ENCODE measurements at places on chromosomes 4 and X. TPM values are rescaled to one million over a fixed set of nuclear protein-coding genes. Genes with fewer than 3 reads are reported as not detected.

DNA sequence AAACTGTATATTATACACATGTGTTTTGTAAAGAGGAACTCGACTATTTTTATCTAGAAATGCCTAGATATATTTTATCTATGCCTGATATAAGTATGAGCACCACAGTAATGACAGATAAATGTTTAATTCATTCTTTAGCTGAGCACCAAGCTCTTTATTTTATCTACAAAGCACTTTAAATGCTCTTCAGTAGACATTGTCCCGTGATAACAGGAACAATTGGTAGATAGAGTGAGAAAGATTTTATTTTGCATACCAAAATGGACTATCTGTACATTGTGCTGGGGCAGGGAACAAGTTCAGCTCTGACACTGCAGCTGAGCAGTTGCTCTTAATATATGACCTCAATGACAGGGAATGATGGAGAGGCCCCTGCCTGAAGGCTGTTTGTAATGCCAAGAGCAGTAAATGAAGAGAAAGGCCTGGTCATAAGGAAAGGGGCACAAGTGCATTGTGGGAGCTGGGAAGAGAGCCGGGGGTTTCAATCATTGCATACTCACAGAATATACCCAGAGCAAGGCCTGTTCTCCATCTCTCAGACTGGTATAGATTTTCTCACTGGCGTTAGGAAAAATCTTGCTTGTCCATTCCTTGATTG lies 57.3 kb downstream of the SEPTIN11 start:
- DNase-seq: no peak

DNA sequence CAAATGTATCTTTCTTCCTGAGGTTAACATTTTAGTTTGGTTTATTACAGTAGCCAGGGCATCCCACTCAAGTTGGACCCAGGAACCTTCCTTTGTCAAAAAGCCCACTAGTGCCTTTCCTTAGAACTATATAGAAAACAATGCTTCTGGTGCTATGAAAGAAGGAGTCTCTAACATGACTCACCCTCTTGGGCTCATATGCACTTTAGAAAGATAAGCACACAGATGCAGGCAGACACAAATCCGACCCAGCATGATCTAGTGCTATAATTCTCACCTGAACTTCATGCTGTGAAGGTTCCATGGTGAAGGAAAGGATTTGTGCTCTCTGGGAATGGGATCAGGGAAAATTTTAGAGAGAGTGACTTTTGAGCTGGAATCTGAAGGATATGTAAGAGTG lies 289.4 kb downstream of the ANKRD50 start:
- no peak for DNase-seq

DNA sequence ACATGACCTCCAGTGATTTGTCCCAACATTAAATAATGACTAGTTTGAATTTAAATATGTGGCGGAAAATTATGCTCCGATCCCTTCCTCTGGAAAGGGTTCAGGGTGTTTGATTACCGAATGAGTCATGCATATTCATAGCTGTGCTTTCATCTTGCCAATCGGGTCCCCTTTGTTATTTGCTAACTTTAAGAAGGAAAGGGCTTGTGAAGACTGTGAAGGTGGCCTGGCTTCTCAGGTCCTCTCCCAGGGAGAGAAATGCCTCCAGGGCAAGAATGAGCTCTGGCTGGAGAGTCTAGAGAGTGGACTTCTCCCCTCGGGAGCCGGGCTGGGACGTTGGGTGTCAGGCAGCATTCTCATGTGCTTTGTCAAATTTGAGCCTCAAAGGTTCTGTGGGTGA lies 155.5 kb upstream of the PSAPL1 start:
- DNase-seq: no peak

- no peak for DNase-seq
These were observed 231.7 kb downstream of the FBXW7 start for GRCh38 chr4:152304220-152304619.

GRCh38 chr4:80183250-80184052 lies 13.9 kb upstream of the PRDM8 start:
- no peak for DNase-seq

DNA sequence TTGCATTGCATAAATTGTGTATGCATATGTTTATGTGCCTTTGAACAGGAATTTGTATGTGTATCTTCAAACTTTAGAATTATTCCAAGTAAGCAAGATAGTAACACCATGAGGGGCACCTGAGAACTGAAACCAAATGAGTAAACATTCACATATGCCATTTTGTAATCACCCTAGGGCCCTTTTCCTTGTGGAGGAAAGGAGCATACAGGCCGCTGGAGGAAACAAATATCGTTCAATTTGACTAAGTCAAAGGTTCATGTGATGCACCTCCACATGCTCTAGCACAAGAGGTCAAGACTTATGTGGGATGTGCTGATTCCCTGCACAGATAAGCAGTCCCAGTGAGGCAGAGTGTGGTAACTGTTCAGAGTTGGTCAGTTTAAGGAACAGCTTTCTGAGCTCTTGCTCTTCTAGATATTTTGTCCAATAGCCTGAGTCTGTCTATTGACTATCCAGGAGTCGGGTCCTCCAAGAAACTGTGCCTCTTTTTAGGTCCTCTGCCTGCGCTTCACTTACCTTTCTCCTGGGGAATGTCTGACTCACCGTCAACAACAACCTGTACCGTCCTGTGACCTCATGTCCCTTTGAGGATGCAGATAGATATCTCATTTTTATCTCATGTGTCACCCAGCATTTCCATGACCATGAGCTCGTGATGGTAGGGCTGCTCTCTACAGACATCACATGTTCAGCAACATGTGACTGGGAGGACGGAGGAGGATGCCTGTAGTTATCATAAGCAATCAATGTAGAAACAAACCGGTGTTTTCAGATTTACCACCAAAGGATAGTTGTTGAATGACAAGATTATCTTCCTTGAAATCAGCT lies 196.9 kb downstream of the NWD2 start:
- DNase-seq: no peak

- no peak for DNase-seq
These were observed 8.1 kb upstream of the KLHL2 start for GRCh38 chr4:165199286-165199685.

- no peak for DNase-seq
These were observed 901.6 kb upstream of the NDST4 start for GRCh38 chr4:116015062-116015461.

- no peak for DNase-seq
These were observed 8.0 kb downstream of the MAN2B2 start for GRCh38 chr4:6582889-6583490.

- DNase-seq: no peak
These were observed 50.5 kb upstream of the CD99 start for GRCh38 chrX:2640436-2641150.

DNA sequence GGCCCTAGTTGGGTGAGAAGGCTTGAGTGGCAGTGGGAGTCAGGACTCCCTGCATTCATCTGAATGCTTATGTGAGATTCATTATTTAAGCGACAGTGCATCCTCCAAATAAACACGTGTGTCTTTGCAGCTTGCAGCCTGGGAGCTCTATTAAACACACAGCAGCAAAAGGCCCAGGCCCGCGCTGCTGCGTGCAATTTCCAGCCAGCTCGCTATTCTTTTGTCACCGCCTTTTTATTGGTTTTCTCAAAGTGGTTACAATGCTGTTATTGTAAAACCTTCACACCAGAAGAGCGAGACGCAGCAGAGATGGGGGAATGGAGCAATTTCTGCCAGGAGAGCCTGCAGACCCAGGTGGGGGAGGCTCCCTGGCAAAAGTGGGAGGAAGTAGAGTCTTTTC lies 252.5 kb downstream of the BCOR start:
- no peak for DNase-seq

DNA sequence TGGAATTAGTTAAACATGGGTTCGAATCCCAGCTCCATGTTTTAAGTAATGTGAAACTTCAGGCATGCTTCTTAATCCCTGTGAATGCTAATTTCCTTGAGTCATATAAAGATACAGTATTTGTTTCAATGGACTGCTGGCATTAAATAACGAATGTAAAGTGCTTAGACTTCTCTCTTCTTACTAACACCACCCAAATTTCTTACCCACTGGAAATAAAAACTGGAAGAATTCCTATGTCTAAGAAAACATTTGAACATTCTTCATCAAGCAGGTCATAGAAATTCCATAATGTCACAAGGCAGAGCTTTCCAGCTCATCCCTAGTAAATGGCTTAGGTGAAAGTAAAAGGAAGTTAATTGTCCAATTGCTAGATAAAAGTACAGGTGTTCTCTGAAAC lies 172.5 kb downstream of the ANK2 start:
- DNase-seq: no peak

- DNase-seq: no peak
These were observed 107.7 kb downstream of the PHEX start for GRCh38 chrX:22139822-22140221.

DNA sequence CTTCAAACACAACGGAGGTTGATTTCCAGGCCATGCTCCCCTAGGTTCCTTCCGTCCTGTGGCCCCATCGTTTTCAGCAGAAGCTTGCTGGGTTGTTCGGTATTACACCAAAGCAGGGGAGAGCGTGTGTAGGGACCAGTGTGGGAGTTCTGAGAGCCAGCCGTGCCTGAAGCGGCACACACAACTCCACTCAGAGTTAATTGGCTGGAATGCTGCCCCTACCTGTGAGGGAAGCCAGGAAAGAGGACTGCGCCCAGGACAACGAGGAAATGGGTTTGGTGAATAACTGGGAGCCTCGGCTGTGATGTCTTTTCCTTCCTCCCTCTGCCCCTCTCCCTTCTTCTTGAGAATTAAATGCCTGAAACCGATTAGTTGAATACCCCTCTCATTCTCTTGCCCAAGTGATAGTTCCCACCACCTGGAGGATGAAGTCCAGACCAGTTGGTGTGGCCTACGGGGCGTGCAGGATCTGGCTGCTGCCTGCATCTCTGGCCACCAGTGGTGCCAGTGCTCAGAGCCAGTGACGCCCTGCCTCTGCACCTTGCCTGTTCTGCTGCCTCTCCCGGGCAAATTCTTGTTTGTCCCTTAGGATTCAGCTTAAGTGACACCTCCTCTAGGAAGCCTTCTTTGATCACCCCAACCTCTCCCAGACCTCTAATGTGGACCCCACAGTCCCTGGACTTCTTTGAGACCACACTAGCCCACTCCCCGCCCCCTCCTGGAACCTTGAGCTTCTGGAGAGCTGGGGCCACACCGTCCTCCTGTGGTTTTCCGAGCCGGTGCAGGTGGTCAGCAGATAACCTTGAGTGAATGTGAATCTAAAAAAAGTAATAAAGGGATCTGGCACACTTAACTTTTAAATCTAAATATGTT lies 33.6 kb downstream of the TBC1D14 start:
- DNase-seq: no peak

DNA sequence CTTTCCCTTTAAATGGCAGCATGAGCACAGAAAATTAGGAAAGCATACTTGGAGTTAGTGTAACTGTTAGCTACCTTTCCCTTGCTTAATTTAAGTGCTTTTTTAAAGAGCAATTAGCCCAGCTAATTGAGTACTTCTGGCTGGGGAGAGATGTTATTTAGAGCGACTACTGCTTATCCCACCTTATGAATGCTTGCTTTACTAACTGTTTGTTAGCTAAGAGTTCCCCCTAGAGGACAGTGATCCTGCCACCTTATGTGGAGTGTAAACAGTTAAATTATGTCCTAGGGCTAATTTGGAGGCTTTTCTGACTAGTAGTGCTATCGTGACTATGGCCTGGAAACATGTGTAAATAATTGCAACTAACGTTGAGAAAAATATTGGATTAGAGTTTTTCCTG lies 909.4 kb downstream of the FSTL5 start:
- DNase-seq: no peak

DNA sequence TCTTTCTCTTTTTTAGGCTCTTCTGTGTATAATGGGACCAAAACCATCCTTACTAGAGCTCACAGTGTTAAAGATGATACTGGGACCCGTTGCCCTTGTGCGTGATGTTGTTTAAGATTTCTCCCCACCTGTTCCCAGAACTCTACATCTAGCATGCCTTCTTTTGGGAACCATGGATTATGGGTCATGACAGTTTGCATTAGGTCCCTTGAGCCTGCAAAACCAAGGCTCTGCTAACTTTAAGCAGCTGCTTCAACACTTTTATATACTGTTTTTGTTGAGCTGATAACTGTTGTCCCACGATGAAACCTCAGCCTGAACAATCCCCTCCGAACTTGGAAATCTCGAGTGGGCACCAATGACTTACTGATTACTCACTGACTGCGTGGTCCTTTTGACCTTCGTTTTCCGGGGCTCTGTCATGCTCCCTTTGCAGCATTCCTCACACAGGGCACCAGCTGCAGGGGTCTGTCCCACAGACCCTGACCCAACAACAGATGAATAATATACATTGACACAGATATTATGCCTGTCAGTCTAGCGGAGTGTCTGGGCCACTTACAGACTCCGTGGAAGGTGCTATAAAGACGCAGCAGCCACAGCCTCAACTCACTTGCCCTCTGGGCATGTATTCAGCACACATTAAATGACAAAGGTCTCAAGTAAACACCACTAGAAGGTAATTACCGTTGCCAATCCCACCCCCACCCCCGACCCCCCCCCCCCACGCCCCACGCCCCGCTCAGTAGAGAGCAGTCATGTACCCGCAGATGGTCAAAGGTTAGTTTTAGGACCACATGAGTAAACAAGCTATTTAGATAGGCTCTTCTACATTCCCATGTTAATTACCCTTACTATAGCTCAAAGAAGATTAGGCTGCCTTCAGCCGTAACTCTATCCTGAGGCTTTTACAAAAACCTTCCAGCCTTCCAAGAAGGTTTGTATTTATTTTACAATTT lies 162.0 kb upstream of the WDFY3 start:
- DNase-seq: no peak

DNA sequence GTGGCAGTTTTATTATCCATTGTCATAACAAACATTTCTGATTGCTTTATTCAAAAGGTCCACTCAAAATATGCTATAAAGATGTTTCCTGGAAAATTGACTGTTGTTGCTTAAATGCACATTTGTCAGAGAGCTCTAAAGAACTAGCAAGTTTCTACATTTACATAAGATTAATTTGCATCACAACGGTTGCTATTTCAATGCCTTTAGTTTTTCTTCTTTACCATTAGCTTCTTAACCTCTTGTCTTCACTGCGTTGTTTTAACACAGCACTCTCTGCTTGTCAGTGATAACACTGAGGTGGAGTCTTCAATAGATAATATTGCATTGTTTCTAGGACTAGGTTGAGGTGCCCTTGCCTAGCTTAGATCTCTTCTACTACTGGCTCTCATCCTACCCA lies 76.7 kb upstream of the GALNT7 start:
- DNase-seq: no peak

DNA sequence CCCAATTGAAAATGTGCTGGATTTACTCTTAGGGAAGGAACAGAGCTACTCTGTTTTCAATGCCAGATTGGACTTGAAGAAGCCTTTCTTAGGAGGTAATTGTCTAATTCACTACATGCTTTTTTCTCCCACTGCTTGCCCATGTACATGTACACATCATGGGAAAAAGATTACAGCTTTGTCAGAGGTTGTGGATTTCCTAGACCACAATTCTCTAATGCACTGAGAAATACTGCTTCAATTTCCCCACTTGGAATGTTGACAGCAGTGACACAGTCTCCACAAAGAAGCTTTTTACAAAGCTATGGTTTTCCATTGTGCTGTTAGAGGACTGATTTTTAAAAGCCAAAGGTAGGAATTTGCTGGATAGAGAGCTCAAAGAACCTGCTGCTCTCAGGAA lies 19.5 kb downstream of the ZAR1 start:
- DNase-seq: no peak

- DNase-seq: no peak
These were observed 99.6 kb downstream of the GRIA2 start for GRCh38 chr4:157320092-157320491.

IL13RA1 gene
- total RNA-seq: 1.7 TPM

KIAA1210 gene
- not detected for total RNA-seq

CLTRN gene
- total RNA-seq: not detected

ANOS1 gene
- not detected for total RNA-seq

APELA gene
- not detected for total RNA-seq

LEF1 gene
- total RNA-seq: 270 TPM

Data from naive thymus-derived CD4-positive, alpha-beta T cell (primary cell).